ENCODE measurements at places on chromosomes 5 and 9. TPM values are rescaled to one million over a fixed set of nuclear protein-coding genes. Genes with fewer than 3 reads are reported as not detected.
A peak's percentile ranks its signal among the peaks of the same experiment; 100 is the strongest.

DNA sequence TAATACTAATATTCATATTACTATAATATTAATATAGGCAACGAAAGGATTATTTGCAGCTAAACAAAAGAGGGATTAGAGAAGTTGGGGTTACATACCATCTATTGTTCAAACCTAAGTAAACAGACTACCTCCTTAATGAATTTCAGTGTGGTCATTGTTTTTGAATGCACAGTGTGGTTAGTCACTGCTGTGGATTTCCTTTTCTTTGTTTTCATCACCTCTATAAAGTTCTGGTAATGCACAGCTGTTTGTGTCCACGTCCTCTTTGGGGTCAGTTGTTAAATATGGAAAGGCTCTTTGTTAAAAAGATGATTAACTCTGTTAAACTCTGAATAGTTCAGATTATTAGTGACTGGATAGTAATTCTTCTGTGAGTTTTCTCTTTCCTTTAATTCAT is 233.6 kb downstream of the MAST4 start:
- H3K36me3 ChIP-seq: no peaks in the 10 kb centered on the region
- H3K27ac ChIP-seq: no peak overlapping the region
- H3K27me3 ChIP-seq: no peaks in the 10 kb centered on the region
- H3K4me1 ChIP-seq: no peaks in the 10 kb centered on the region

- H3K4me1 ChIP-seq: peaks cover 11% of the 10 kb centered on the region
- no peaks in the 10 kb centered on the region for H3K27me3 ChIP-seq
These were observed 3.2 kb upstream of the C5orf63 start for GRCh38 chr5:127076315-127077129.

DNA sequence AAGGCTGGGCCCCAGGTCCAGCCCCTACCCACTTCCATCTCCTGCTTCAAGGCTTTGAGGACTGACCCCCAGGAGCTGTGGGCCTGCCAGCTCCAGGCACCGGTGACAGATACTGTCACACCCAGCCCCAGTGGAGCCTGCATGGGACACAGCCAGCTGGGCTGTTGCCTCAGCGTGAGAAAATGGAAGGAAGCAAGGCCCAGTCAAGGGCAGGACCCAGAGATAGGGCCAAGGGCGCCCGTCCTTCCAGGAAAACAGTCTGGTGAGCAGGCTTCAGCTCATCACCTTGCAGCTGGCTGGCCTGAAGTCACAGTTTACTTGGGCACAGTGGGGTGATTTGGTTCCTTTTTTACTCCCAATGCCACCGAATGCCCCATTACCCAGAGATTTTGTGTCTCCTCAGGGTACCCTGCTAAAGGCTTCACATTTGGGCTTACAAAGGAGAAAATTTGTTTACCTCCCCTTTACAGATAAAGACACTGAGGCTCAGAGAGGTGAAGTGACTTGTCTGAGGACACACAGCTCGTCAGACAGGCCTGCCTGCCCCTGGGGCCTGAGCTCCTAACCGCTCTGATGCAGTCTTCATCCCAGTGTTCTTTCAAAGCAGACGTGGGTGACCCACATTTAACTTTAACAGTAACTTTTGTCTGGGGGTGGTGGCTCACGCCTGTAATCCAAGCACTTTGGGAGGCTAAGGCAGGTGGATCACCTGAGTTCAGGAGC is 21.5 kb upstream of the WDR38 start:
- H3K36me3 ChIP-seq: no peaks in the 10 kb centered on the region
- H3K4me1 ChIP-seq: no peaks in the 10 kb centered on the region
- no peaks in the 10 kb centered on the region for H3K27me3 ChIP-seq
- DNase-seq: no peak

DNA sequence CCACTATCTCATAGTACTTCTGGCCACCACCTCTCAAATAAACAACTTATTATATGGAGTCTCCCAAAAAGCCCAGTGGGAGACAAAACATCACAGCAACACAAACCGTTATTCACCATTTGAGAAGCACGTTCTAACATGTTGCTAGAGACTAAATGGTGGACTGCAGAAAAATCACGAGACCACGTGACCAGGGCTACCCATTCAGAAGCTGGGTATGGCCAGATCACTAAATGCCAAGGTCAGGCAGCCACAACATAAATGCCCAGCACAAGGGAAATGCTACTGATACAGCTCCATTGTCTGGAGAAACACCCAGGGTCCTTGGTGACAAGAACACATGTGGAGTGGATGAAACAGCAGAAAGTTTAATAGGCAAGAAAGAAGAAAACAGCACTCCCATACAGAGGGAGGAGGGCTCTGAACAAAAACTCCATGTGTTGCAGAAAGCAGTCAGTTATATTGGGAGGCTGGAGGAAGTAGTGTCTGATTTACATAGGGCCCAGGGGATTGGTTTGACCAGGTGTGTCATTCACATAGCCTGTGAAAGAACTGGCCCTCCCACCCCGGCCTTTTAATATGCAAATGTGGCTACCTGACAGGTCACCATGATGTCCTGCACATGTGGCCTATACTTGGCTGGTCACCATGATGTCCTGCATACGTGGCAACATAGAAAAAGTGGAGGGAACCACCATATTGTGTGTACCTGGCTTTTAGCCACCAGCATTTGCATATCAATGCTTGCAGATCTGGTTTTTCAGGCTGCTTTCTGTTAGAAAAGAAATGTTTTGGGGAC is 97.2 kb downstream of the TRIM36 start:
- DNase-seq: no peak
- H3K4me3 ChIP-seq: no peak overlapping the region
- H3K4me1 ChIP-seq: no peaks in the 10 kb centered on the region
- H3K27ac ChIP-seq: no peak overlapping the region
- H3K27me3 ChIP-seq: no peaks in the 10 kb centered on the region

GRCh38 chr9:4077499-4078102 is 222.3 kb downstream of the GLIS3 start:
- no peaks in the 10 kb centered on the region for H3K27me3 ChIP-seq
- H3K36me3 ChIP-seq: no peaks in the 10 kb centered on the region
- no peak overlapping the region for H3K27ac ChIP-seq
- peak; percentile 42 for DNase-seq
- no peaks in the 10 kb centered on the region for H3K4me1 ChIP-seq
- no peak overlapping the region for H3K4me3 ChIP-seq

DNA sequence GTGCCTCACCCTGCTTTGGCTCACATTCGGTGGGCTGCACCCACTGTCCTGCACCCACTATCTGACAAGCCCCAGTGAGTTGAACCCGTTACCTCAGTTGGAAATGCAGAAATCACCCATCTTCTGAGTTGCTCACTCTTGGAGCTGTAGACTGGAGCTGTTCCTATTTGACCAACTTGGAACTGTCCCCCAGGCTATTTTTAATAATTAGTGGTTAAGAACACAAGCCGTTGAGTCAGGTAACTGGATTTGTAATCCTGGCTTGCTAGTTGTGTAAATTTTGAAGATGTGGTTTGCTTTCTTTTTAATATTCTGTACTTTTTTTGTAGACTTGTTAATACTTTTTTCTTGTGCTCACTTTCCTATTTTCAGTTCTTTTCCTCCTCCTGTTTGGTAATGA is 81.2 kb downstream of the CNTLN start:
- H3K4me1 ChIP-seq: no peaks in the 10 kb centered on the region

DNA sequence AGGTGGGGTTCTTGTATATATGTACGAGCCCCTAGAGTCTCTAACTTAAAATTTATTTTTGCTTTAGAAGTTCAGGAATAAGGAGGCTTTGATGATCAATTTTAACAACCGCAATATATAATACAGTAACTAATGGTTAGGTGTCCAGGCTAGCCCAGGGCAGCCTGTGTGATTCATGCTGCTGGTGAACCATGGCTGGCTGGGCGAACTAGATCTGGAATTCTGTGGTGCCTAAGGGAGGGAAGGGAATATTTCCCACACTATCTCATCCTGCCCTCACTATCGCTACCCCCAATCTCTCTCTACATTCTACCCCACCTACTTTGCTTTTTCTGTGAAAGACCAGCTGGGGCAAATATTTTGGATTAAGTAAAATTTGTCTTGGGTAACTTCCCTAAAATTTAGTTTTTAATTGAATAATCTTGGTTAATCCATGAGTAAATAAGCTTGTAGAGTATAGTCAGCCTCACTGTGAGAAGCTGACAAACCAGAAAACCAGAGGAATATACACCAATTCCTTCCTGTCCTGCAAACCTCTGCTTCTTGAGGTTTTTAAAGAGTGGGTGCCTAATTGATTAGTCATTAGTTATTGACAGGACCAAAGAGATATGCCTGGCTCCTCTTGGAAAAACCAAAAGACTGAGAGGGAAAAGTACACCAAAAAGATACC is 115.1 kb upstream of the CCDC152 start:
- no peak overlapping the region for H3K4me3 ChIP-seq
- H3K4me1 ChIP-seq: no peaks in the 10 kb centered on the region
- H3K36me3 ChIP-seq: no peaks in the 10 kb centered on the region
- H3K27ac ChIP-seq: no peak overlapping the region

DNA sequence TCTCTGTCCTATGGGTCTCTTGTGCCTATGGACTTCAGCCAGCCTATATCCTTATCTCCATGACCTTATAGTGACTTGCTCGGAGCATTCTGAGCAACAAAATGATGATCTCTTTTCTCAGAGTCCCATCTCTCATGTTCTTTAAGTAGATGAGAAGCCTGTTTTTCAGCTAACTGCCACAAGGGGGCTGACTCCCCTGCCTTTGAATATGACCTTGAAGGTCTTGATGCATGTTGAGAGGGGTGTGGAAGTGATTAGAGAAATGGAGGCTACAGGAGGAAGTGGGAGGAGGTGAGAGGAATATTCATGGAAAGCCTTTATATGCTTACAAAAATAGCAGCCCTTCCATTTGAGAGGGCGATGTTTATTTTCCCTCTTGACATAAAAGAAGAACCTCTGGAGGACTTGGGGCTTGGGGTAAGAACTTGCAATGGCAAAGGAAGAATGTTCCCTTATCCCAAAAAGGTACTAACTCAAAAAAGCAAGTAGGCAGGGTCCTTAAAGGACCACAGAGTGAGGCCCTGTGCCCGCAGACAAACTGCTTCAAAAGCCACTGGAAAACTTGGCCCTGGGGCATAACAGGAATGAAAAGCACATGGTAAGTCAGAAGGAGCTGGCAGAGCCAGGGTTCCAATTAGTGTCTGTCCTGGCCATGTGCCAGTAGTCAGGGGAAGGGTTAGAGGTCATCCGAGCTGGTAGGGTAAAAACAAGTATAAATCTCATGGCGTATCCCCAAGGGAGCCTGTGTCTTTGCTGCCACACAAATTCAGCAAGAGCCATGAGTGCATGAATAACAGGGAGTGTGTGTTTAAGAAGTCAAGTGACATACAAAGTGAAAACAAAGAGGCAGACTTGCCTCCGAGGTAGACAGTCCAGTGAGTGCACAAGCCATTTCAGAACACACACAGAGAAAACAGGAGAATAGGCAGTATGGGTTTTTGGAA is 39.1 kb downstream of the FGD3 start:
- H3K4me1 ChIP-seq: no peaks in the 10 kb centered on the region
- H3K36me3 ChIP-seq: no peaks in the 10 kb centered on the region
- no peaks in the 10 kb centered on the region for H3K27me3 ChIP-seq
- no peak for DNase-seq
- no peak overlapping the region for H3K4me3 ChIP-seq
- H3K27ac ChIP-seq: no peak overlapping the region

DNA sequence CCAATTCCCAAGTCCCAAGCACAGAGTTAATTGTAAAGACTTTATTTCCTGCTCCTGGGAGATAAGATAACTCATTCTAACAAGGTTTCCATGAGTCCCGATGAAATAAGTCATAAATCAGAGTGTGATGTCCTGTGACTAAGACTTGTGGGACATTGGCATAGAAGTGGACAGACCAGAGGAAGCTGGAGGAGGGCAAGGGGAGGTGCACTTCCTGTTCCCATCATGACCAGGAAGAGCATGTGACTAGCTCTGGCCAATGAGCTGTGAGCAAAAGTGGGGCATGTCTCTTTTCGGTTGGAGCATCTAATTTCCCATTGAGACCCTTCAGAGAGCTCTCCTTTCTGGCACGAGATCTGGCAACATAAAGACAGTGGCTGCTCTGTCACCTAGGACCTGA is 100.4 kb downstream of the ZNF354C start:
- DNase-seq: no peak
- no peak overlapping the region for H3K4me3 ChIP-seq
- no peak overlapping the region for H3K27ac ChIP-seq
- H3K4me1 ChIP-seq: no peaks in the 10 kb centered on the region
- H3K36me3 ChIP-seq: no peaks in the 10 kb centered on the region

DNA sequence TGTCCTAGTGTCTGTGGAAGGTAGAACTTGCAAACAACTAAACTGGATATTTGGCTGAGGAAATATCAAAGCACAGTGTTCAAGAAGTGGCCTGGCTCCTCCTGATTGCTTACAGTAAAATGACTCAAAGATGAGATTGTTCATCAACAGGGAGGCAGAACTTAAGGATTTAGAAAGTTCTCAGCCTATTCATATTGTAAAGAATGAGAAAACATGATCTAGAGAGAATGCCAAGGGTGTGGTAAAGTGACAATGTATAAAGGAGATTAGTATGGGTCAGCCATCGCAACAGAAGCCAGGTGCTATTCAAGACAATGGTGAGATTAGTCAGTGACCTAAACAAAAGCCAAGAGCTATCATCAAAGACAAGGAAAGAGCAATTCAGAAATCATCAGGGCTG is 372.3 kb downstream of the SPOCK1 start:
- DNase-seq: no peak
- H3K36me3 ChIP-seq: no peaks in the 10 kb centered on the region
- H3K4me1 ChIP-seq: no peaks in the 10 kb centered on the region
- H3K4me3 ChIP-seq: no peak overlapping the region

DNA sequence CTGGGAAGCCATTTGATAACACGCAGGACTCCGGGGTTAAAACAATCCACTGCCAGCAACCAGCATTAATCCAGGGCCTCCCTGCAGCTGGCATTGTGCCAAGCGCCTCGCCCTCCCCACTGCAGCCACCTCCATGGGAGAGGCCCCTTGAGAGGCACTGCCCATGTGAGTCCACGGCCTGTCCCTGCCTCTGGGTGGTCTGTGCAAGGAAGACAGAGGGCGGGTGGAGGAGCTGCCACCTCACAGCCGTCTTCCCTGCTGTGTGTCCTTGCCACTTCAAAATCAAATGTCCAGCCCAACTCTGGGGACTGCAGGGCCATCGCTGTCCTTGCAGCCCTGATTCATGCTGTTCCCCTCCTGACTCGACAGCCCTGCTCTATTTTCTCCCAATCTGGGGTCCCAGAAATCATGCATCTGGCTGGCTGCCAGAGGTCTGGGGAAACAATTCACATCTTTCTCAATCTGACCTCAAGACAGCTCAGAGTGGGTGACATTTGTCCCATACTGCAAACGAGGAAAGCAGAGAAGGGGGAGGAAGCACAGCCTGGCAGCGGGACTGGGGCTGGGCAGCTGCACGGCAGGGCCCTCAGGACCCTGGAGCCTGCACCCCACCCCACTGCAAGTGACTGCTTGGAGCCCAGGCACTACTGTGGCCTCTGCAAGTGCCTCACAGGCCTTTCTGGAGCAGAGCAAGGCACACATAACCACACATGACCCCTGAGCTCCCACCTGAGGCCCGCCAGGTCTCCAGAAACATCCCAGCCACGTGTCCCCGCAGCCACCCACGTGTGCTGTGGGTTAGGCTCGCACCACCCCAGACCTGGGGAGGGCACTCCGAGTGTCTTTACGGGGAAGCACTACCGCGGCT is 15.7 kb downstream of the BRD3OS start:
- no peaks in the 10 kb centered on the region for H3K27me3 ChIP-seq
- H3K4me1 ChIP-seq: no peaks in the 10 kb centered on the region
- H3K4me3 ChIP-seq: no peak overlapping the region
- H3K27ac ChIP-seq: no peak overlapping the region
- H3K36me3 ChIP-seq: peaks cover 77% of the 10 kb centered on the region

- H3K27ac ChIP-seq: peak overlapping the region; percentile 40
- no peaks in the 10 kb centered on the region for H3K27me3 ChIP-seq
- no peaks in the 10 kb centered on the region for H3K36me3 ChIP-seq
- H3K4me3 ChIP-seq: no peak overlapping the region
These were observed 42.9 kb downstream of the GLRX start for GRCh38 chr5:95779611-95780010.

The CLIC3 gene
- total RNA-seq: not detected

The CDH10 gene
- not detected for total RNA-seq

The PCDHAC1 gene
- not detected for total RNA-seq

Data from Peyer's patch (tissue), 4 donors.